ENCODE measurements at places on chromosomes 7 and 10.

- DNase-seq, result no peak
These were observed 78.7 kb downstream of the ELFN1 start for GRCh38 chr7:1748839-1749173.

- no peak for DNase-seq
These were observed 9.6 kb upstream of the PDCD4 start for GRCh38 chr10:110861930-110862649.

DNA sequence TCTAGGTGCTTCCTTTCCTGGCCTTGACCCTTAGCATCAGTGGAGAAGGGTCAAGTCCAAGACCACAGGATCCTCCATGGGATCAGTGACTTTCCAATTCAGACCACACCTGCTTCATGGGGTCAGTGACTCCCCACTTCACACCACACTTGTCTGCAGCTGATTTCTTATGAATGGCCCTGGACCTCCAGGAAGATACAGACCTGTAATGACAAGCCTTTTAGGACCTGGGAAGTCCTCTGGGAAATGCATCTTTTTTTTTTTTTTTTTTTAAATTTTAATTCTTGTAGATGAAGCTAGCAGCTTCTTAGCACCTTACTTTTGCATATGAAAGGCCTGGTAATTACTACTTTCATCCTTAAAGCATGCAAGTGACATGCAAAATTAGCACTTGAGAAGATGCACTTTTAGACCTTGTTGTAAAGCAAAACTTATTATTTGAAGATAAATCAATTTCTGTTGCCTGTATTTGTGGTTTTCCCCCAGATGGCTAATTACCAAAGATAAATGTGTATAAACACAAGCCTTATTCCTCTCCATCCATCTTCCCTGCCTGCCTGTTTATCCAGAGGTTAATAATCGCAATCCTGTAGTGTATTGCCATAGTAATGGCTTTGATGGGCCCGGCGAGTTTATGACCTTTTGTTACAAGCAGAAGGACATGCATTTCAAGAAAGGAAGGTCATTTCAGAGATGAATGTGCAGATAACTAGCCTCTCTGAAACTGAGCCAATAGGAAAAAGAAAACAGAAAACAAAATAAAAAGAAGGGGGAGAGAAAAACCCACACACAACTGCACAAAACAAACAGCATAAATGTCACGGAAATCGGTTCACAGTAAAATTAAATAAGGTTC, 1018.7 kb downstream of the TYW1 start:
- peak; percentile 63 for DNase-seq

DNA sequence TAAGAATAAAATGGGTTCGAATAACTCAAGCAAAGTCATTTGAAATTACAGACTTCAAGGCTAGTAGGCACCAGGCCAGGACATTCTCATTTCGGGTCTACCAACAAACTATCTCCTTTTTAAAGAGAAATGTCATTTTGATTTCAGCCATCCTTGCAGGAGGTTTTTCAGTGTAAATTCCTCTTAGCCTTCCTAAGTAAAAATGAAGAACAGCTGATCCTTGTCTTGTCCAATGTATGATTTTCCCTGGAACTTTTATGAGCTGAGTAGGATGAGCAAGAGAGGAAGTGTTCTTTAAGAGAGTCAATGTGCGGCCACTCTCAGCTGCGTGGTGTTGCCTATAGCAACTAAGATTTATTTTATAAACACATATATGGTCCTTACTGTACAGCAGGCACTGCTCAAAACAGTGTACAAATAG, 110.1 kb downstream of the PLCE1 start:
- peak; percentile 62 for DNase-seq

GRCh38 chr10:2463316-2463715, 604.0 kb upstream of the PFKP start:
- DNase-seq, result no peak

DNA sequence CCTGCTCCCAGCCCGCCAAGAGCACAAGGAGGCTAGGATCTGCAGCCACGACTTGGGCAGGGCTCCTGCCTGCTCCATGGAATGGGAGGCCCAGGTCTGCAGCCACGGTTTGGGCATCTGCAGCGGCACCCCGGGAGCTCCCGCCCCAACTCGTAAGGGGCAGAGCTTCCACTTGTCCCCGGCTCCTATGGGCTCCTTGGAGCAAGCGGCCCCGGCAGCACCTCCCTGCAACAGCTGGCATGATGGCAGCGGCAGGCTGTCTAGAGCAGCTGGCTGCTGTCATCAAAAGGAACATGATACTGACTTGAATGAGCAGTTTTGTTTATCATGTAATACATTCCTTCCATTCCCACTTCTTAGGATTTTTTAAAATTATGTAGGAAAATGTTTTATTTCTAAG, 684.0 kb upstream of the FOXK1 start:
- no peak for DNase-seq

DNA sequence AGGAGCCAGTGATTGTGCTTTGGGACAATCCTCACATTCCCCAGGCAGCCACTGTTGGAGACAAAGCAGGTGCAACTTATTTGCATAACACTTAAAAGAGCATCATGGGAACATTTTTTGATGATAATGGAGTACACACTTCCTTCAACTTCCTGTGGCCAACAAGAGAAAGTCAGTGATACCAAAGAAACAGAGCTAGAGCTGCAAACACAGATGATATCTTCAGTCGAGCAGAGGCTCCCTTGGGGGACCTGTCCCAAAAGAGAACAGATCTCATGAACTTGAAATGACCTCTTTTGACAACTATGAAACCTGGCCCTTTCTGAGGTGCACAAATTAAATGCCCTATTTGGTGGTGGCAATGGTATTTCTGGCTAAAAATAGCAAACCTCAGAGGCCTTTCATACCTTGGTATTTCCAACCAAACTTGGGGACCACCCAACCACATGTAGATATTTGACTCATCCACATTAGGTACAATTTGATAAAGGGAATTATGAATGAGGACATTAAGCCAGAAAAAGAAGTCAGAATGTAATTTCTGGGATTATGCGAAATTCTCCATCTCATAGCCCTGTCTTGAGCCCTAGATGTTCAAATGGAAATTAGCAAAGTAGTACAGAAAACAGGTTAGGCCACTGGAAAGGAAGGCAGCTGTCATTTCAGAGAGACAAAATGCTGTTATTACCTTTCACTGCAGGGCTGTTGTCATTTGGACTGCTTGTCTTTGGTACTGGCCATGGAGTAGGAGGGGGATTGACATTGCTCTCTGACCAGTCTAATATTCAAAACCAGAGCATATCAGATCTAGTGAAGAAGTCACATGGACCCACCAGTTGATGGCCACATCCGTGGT, 146.2 kb downstream of the ICA1 start:
- no peak for DNase-seq

GRCh38 chr7:79434098-79434497, 19.4 kb downstream of the MAGI2 start:
- no peak for DNase-seq

- no peak for DNase-seq
These were observed 111.7 kb upstream of the GJD4 start for GRCh38 chr10:35493196-35494118.

DNA sequence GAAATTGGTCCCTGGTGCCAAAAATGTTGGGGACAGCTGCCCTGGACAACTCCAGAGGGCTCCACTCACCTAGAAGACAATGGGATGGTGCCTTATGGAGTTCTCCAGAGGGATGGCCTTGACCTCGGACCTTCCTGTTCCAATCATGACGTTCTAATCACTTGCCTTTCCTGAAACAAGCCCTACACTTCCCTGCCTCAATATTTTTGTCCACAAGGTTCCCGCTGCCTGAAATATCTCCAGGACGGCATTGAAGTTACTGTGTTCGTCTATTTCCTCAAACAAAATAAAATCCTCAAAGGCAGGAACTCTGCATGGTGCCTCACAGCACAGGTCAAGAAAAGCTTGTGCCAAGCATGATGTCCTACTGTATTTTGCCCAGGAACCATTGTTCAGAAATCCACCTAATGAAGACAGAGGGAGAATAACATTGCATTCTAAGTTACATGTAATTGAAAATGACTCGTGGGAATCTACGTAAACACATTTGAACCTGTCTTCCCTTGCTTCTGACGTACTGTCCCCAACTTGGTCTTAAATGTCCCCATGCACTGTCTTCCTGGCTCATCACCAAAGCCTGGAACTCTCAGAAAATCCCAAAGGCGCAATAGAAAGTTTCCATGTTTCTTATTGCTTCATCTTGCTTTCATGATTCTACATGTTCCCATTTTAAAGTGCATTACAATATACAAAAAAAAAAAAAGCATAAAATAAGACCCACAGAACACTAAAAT, 342.3 kb upstream of the NRP1 start:
- DNase-seq, result no peak

- no peak for DNase-seq
These were observed 147.6 kb upstream of the C7orf33 start for GRCh38 chr7:148442933-148443332.

GRCh38 chr10:22365233-22365632, 19.9 kb downstream of the SPAG6 start:
- no peak for DNase-seq

All from right renal cortex interstitium (tissue), 3 donors.